ENCODE measurements at places on chromosomes 2 and 18.

- no peak for DNase-seq
Observed at GRCh38 chr2:201517094-201517493, 65.6 kb downstream of the STRADB start.

- DNase-seq = peak; percentile 79
Observed at GRCh38 chr2:73972846-73973245, 11.9 kb upstream of the TET3 start.

DNA sequence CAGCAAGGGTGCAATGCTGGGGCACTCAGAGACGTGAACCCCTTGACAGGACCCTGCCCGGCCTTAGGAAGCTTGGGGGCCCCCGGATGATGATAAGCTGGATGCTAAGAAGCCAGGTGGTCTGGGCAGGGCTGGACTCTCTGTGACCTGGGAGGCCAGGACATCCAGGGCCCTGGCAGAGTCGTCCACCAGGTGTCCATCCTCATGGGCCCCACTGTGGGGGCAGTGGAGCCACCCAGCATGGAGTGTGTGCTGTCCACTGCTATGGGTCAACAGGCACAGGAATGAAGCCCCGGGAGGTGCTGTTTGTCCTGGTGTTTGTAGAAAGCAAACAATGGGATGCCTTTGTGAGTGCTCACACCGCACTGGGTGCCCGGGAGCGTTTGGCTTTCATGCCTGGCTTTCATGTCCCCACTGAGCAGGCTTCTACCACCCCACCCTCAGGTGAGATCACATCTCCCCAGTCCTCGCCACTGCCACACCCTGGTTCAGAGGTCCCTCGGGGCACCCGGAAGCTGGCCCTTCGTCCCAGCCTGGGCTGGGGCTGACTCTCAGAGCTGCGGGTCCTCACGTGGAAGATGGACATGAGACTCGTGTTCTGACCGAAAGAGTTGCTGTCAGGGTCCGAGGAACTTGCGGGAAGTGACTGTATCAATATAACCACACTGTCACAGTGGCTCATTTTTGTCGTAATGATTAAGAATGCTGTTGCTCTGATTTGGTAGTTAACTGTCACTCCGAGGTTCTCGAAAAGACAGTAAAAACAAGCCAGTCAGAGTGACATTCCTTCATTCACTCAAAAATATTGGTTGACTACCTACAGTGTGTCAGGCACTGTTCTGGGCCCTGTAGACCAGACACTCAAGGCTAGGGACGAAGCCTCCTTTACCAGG lies 53.3 kb downstream of the INHBB start:
- no peak for DNase-seq

DNA sequence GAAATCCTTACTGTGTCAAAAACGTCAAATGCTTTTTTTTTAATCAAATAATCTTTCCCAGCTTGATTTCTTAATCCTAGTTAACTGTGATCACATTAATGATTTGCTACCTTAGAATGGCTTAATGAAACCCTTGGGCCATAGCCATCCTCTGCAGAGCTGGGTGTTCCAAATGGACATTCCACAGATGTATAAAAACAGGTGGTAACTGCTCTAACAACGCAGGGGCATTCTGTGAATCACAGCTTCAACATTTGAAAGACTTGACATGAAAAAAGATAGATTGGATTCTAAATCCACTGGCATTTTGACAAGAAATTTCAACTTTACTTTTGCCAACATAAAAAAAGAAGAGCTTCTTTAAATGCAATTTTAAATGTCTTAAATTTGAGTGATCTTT lies 69.8 kb upstream of the RASGRP3 start:
- no peak for DNase-seq

DNA sequence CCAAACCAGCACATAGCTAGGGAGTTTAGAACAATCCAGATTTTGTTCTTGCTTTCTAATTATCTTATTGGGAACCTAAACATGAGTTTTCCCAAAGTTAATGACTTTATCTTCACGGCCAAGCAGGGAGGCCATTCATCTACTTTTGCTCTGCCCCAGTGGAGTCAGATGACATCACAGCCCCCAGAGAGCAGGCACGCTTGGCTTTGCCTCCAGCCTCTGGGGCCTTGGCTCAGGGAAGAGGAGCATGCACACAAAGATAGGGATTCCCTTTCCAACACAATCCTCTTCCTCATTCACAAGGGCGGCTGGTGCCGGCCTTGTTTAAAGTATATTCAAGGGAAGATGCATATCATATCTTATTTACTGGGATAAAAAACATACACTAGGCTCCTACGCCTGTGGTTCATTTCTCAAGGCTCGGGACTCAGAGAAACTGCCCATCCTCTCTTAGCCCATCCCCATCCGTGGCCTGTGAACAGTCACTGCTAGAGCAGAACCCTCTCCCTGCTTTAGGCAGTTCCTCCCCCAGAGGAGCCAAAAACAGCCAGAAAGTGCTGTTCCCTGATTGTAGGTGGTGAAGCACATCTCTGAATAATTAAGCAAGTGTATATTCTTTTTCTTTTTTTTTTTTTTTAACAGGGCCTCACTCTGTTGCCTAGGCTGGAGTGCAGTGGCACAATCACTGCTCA lies 21.2 kb downstream of the TGFA start:
- DNase-seq = no peak

DNA sequence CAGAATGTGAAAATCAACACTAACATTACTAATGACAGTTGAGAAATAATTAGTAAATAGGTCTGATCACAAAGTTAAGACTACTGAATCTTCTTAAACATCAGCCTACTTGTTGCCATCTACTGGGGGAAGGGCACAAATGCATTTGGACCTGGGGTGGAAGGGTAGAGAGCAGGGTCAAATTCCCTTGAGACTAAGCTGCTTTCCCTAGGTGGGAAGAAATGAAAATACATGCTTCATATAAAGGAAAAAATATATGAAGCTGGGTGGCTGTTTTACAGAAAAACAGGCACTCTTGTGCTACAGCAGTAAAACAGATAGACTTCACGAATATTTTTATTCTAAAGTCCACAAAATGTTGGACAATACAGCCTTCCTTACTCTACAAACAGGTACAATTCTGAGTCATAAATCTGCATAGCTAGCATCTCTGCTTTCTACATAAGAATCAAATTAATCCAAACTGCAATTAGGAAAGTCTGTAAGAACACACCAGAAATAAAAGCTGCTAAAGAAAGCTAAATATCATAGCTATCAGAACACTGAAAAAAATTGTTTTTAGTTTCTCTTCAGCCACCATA lies 10.9 kb downstream of the TRIP12 start:
- peak; percentile 72 for DNase-seq

- DNase-seq = no peak
Observed at GRCh38 chr2:197596766-197597165, 78.6 kb downstream of the RFTN2 start.

DNA sequence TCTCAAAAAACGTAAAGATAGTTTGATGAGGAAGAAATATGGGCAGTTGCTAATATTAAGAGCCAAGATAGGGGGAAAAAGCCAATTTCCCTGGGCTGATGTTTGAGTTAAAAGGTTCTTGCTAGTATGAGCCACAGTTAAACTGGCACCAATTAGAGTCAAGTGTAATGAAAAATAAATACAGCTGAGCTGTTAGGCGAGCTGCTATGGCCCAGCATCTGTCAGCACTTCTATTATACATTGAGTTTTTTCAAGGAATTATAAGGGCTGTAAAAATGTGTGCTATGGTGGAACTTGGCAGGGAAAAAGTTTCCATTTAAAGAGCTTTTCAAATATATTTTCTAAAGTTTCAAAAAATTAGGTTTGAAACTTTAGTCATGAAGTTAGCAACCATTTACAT lies 279.6 kb downstream of the CYRIA start:
- peak; percentile 86 for DNase-seq

GRCh38 chr2:159620796-159621195 lies 4.4 kb upstream of the BAZ2B start:
- DNase-seq = no peak

GRCh38 chr2:88637464-88637863 lies 10.2 kb upstream of the EIF2AK3 start:
- DNase-seq = no peak

DNA sequence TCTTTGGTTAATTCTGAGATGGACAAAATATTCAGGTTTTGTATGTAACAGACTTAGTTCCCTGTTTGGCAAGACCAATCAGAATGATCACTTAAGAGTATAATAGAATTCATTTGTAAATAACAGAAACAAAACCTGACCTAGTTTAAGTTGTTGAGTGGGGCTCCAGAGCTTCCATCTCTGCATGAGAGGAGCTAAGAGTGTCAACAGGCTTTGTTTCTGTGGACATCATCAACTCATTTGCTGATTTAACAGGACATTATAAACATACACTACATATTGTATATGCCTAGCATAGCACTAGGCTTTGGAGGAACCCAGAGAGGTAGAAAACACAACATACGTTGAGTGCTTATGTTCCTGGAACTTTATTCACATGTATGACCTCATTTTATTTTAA lies 75.3 kb upstream of the TRIB2 start:
- no peak for DNase-seq

GRCh38 chr2:239538357-239539052 lies 137.7 kb upstream of the HDAC4 start:
- DNase-seq = no peak

- no peak for DNase-seq
Observed at GRCh38 chr2:132692816-132693215, 22.8 kb upstream of the LYPD1 start.

DNA sequence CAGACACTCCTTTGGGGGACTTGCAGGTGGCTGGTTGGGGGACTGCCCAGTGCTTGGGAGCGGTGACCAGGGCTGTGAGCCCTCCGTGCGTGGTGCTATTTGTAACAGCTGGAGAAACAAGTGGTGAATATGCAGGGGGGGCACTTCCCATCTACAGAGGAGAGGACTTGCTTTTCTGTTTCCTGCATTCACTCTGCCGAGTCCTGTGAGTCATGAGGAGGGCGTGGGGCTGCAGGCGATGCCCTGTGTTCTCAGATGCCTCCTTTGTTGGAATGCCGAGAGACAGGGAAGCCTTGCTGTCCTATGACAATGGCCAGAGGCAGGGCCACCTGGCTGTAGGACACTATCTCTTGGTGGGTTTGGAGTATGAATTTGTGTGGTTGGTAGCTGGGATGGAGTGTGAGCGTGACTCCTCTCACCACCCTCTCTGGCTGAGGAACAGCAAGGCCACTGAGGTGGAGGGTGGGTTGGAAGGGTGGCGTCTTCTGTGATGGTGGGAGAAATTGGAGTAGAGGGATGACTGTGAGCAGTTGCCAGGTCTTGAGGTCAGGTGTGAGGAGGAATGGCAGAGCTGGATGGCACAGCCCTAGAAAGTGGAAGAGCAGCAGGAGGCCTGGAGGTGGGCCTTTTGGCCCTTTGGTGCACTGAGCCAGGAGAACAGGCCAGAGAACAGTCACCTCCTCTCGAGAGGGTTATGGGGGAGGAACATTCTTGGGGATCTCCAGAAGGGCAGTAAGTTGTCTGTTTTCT lies 24.3 kb downstream of the FHOD3 start:
- DNase-seq = no peak

DNA sequence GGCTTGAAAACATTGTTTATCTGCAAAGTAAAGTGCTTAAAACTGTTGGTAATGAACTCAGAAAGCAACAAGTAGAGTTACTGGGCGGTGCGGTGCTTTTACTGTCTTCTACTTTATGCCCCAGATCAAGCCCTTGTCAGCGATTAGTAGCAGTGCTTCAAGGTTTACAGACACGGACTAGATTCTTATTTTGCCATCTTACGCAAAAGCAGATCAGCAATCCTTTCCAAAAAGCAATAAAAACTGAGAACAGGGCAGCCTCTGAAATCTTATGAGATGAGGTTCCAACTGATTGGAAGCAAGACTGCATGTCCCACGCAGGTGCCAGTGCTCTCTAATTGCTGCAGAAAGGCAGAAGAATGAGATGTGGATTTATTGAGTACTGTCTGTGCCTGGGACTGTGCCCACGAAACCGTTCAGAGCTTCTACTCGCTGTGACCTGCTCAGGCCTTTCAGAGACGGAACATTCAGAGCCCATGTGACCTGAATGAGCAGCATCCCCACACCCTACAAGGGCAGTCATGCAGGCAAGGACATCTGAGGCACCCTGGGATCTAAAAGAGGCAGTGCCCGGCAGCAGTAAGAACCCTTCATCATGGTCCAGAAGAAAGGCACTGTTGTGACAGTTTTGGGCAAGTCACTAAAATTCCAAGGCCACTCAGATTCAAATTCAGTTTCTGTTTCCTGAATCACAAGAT lies 15.7 kb downstream of the COL4A3 start:
- DNase-seq = no peak

DNA sequence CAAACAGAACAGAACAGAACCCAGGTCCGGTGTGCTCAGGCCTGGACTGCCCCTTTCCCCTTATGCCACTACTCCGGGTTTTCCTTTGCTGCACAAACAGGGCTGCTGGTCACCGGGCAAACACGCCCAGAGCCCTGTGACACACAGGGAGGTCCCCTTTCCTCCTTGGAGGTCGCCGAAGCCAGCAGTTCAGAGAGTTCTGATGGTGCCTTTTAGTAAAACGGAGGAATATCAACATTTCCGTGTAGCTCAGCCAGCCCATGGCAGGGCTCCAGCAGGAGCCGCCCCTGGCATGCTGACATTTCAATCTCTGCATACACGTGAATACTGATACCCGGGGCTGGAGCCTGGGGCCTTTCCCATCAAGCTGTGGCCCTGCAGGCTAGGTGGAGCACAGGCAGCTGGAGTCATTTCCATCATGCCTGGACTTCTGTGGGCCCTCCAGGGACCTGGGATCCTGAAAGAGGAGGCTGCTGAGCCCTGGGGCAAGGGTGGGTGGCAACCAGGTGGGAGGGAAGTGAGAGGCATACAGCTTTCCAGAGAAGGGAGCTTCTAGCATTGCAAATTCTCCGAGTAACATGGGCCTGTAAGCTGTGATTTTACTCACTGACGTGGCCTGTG lies 91.4 kb upstream of the PXDN start:
- DNase-seq = no peak

GRCh38 chr2:55649211-55649610 lies 31.8 kb upstream of the PPP4R3B start:
- no peak for DNase-seq

DNA sequence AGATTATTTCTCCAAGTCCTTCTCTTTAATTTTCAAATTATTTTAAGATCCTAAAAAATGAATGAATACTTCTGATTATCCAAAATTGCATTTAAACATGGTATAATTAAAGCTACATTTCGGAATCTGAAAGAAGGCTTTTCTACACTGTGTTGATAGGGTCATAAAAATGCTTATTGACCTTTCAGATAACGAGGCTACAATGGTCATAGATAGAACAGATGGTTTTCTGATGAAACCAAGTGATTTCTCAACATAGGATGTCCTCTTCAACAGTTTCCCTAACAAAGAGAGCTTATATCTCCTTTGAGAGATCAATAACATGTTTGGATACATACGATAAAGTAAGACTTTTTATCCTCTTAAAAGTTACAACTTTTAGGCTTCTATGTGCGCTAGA lies 201.1 kb downstream of the PTH2R start:
- DNase-seq = no peak

DNA sequence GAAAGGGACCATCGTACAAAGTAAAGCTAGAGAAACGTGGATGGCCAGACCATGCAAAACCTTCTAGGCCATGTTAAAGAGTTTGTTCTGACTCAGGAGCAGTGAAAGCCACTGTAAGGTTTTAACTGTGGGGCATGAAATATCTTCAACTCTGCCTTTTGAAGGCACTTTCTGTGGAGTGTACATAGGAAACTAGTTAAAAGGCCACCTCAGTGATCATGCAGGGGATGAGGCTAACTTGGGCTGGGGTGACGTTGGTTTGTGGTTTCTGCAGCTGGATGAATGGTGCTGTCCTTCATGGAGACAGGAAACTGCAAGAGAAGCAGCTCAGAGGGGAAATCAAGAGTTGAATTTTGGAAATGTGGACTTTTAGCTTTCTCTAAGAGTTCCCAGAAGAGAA lies 190.7 kb downstream of the CDCA7 start:
- DNase-seq = no peak

All from NCI-H526 (cell line).